ENCODE measurements at places on chromosomes 5 and 9.

DNA sequence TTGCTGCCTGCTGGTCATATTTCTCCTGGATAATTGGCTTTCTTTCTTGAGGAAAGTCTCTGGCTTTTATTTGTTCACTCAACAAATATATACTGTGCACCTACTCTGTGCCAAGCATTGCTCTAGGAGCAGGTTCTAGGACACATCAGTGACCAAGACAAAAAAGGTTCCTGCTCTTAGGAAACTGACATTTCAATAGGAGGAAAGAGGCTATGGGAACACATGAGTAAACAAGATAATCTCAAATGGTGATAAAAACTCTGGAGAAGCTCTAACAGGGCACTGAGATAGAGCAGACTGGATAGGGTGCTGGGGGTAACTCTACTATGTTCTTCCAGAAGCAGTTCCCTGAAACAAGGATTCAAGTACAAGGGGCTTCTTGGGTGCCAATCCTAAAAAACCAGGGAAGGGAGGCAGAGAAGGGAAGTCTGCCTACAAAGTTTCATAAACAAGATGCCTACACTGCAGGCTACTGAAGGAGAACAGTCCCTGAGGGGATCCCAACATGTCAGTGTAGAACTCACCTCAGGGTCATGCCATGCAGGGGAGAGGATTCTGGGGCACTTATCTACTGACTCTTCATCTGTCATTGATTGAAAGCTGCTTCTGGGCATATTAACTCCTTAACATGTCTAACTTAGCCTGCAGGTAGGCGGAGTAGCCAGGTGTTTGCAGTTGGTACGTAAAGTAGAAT is 181.3 kb downstream of the GRIA1 start:
- DNase-seq, result no peak

DNA sequence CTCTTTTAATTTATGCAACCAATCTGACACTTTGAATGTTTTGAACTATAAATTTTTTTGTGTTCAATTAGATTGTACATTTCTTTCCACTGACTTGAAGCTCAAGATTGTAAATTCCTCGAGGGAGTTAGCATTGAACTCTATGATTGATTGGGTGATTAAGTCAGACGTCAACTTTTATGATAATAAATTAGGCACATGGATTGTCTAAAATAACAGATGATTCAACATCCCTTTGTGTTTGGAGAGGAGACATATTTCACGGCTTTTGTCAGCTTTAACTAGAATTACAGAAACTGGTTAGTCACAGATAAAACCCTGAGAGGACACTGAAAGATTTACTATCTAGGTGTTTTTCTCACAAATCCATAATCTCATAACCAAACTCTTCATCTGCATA is 32.7 kb upstream of the TXNDC8 start:
- no peak for DNase-seq

DNA sequence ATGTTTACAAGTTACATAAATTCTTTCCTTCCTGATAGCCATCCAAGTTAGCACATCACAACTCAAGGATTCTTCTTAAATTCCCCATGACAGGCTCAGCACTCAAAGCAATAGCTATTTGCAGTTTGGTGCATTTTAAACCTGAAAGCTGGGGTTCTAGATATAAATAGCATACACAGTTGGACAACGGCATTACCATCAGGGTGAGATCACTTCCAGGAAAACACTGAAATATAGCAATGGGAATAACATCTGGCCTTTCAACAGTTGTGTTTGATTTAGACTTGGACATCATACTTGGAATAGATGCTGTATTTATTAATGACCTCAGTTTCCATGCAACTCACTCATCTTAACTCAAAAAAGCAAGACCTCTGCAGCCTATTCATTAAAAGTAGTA is 24.7 kb upstream of the LECT2 start:
- DNase-seq, result no peak

DNA sequence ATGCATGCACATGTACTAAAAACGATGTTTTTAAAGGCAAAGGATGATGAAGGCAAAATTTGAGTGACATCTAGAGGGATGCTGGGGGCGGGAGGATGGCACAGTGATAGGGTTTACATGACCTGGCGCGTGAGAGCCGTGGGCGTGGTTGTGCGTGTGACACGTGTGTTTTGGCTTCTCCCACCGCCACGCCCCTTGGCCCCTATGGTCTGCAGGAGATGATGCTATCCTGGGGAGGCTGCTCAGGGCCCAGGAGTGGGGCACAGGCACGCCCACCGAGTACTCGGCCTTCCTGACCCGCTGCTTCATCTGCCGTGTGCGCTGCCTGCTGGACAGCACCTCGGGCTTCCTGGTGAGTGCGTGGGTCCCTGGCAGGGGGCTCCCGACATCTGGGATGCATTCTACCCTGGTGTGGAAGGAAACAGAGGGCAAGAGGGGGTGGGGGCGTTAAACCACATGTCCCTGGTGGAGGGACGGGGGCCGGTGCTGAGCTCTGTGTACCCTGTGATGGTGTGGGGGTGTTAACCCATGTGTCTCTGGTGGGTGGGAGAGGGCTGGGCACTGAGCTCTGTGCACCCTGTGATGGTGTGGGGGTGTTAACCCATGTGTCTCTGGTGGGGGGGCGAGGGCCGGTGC is 19.2 kb upstream of the EXOC3 start:
- no peak for DNase-seq

DNA sequence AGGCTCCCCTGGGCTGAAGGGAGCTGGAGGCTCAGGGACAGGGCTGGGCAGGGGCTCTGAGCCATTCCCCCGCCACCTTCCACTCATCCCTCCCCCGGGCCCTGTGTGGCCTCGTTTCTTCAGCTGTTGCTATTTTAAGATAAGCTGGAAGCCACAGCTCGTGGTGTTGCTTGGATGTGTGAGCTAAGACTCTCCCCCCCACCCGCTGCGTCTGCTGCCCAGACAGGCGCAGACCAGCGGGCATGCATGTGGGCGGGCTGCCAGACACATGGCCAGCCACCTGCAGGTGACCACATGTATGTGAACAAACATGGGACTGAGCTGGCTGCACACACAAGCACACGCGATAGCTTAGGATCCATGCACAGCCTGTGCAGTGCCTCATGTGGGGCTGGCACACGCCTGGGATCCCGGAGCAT is 8.7 kb downstream of the SNCB start:
- no peak for DNase-seq

- DNase-seq, result no peak
These were observed 31.3 kb downstream of the USP20 start for GRCh38 chr9:129866394-129867135.

DNA sequence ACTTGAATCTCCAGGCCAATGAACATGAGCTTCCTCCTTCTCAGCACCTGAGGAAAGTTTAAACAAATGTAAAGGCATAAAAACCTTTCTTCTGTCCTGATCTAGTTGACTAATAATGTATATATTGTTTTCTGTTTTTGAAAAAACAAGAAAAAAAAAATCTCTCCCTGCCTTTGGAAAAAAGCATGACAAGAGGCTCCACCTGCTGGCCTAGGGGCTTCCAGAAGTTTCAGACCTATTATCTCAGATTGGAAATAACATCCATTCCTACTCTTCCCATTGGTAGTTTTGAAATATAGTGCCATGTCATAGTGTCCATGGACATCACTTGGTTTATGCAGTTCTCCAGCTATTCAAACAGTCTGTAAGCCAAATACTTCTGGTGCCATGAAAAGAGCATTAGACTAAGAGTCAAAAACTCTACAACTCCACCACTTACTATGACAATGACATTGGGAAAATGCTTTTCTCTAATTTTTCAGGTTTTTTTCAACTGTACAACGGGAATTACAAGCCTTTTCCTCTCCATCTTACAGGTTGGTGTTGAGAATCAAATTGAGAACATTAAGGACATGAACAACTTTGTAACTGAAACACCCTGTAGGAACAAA is 409.6 kb upstream of the MPDZ start:
- DNase-seq, result no peak

- no peak for DNase-seq
These were observed 1058.7 kb upstream of the ACO1 start for GRCh38 chr9:31325778-31326177.

GRCh38 chr9:93061260-93061751 is 2.8 kb downstream of the SUSD3 start:
- no peak for DNase-seq

- no peak for DNase-seq
These were observed 326.6 kb downstream of the EBF1 start for GRCh38 chr5:158773161-158773560.

DNA sequence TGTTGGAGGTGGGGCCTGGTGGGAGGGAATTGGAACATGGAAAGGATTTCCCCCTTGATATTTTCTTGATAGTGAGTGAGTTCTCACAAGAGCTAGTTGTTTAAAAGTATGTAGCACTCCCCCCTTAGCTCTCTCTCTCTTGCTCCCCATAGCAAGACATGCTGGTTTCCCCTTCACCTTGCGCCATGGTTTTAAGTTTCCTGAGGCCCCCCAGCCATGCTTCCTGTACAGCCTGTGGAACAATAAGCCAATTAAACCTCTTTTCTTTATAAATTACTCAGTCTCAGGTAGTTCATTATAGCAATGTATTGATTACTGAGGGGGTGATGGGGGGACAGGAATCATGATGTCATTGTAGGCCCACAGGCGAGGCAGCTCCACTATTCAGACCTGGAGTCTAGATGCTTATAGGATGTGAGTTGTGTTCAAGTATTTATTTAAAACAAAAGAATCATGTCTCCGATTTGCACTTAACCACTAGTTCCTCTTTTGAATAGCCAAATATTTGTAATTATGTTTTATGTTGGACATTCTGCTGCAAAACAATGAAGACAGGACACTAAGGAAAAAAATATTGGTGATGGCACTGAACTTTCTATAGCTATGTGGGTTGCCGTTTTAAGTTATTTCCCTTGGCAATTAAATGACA is 156.6 kb downstream of the TMEM38B start:
- DNase-seq, result no peak

GRCh38 chr5:90488791-90489190 is 14.1 kb downstream of the POLR3G start:
- no peak for DNase-seq

- DNase-seq, result no peak
These were observed 184.4 kb downstream of the CWC27 start for GRCh38 chr5:64952951-64953673.

DNA sequence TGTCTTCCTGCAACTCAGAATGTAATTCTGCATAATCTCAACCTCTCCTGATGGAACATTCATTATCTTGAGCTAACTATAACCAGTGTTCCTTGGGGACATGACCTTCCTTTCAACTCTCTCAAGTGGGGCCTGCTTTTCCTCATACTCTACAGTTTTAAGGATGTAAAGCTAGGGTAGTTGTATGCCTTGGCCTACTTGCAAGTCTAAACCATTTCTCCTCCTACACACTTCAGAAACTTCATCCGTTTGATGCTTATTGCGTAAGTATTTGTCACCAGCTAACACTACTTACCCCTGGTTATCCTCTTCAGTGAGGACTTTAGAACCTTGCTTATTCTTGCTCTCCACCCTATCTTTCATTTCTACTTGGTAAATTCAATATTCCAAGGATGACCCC is 548.9 kb downstream of the HINT1 start:
- no peak for DNase-seq

GRCh38 chr9:116499986-116500871 is 186.9 kb upstream of the TRIM32 start:
- DNase-seq, result no peak

GRCh38 chr5:24381861-24382489 is 262.8 kb downstream of the CDH10 start:
- DNase-seq, result no peak

- no peak for DNase-seq
These were observed 247.0 kb downstream of the TRPM3 start for GRCh38 chr9:70874451-70874850.

- no peak for DNase-seq
These were observed 107.0 kb downstream of the PRDM9 start for GRCh38 chr5:23614422-23614821.

DNA sequence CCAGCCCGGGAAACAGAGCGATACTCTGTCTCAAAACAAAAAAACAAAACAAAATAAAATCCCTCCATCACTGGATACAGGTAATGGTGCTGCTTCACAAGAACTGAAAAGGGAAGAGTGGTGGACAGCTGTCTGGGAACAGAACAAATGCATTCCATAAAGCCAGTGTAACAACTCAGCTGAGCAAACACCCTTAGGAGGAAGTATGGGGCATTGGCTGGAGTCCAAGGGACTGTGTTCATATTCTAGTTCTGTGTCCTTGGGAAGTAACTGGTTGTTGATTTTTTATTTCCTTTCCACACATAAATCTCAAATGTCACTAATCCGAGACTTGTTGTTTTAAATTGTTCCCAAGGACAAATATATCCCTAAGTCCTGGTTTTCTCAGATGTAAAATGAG is 38.3 kb downstream of the HTR1A start:
- no peak for DNase-seq

DNA sequence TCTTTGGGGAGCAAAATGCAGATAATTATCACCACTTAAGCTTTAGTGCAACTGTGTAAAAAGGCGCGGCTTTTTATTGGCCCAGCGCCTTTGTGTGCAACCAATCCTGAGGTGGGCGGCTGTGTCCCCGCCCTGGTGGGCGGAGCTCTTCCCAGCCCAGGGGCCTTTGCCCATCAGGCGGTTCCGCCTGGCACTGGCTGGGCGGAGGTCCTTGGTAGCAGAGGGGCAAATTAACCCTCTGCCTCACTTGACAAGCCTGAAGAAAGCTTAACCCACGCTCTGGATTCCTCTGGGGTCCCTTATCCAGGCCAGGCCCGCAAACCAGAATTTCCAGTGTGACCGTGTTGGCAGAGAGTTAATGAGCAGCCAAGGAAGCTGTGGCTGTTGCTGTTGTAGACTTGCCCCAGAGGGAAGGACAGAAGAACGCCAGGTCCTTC is 12.8 kb upstream of the NIPAL4 start:
- DNase-seq, result no peak

GRCh38 chr5:140041492-140042392 is 1.4 kb downstream of the NRG2 start:
- DNase-seq, result no peak

DNA sequence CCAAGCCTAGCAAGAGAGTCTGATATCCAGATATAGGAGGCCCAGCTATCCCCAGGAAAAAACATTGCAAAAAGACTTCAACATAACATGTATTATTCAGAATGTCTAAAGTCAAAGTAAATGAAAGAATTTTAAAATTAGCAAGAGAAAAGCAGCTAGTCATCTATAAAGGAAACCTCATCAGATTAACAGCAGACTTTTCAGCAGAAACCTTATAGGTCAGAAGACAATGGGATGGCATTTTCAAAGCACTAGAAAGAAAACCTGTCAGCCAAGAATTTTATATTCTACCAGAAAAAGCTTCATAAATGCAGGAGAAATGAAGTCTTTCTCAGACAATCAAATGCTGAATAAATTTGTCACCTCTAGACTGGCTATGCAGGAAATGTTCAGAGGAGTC is 9.9 kb downstream of the OR1L3 start:
- no peak for DNase-seq

Data from activated naive CD4-positive, alpha-beta T cell (primary cell).